ENCODE measurements at places on chromosomes 2 and 18.

GRCh38 chr18:77146249-77147080 lies 13.9 kb upstream of the MBP start:
- no peak for DNase-seq

DNA sequence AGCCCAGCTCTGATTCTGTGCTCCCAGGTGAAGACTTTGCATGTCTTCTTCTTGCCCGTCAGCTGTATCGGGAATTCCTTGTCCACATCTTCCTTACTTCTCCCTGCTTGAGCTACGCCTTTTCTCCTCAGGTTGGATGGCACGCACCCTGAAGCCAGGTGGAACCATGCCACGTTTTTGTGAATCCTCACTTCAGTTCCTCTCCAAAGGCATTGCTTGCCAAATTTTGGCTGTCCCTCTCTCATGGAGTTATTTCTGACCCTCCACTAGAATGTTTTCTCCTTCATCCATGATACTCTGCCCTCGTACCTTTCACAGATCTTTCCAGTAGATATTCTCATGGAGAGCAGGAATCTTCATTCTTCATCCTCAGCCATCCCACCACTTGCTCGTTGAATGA lies 20.2 kb downstream of the ZCCHC2 start:
- DNase-seq, result no peak

- DNase-seq, result no peak
These were observed 335.3 kb downstream of the DLGAP1 start for GRCh38 chr18:4119813-4120212.

DNA sequence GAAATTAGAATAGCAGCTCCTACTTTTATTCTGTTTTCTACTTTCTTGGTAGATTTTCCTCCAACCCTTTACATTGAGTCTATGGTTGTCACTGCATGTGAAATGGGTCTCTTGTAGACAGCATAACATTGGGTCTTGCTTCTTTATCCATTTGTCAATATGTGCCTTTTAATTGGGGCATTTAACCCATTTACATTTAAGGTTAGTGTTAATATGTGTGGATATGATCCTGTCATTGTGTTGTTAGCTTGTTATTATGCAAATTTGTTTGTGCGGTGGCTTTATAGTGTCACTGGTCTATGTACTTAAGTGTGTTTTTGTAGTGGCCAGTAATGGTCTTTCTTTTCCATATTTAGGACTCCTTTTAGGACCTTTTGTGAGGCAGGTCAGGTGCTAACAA lies 276.9 kb upstream of the SPHKAP start:
- DNase-seq, result no peak

DNA sequence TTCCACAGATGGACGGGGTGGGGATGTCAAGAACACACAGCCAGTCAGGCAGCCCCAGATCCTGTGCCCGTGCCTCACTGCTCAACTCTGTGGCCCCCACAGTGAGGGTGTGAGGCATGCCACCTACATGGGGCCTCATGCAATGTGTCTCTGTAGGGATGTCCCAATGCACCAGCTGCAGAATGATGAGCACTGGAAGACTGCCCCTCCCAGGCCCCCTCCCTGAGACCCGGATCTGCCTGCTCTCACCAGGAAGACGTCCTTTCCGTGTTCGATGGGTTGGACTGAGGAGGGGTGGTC lies 124.2 kb downstream of the TWIST2 start:
- DNase-seq, result no peak

DNA sequence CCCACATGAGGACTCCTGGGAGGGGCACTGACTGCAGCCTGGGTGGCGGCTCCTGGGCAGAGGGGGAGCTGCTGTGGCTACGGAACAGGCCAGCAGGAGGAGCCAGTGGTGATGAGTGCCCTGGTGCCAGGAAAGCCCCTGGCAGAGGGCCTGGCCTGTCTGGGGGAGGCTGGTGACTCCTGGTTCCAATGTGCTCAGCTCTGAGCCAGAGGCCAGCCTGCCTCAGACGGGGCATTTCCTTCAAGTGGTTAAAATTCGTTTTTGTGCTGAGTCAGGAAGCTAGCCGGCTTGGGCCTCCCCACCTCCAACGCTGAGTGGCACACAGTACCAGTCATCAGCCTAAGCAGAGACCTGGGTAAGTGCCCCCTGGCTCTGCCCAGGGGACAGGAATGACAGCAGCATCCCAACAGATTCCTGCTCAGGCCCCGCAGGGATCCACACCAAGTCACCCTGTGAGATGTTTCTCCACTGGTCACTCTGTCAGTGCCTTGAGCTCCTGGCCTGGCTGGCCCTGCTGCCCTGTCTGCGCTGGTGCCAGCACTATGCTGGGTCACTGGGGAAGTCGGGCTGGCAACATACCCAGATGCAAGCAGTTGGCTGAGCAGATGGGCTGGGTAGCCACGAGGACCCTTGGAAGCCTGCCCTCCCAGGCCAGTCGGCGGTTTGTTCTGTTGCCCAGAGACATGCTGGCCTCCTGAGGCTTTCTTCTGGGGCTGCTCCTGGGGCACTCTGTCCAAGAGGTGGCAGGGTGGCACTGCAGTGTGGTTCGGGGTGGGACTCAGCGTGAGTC lies 7.1 kb upstream of the KLF11 start:
- DNase-seq, result peak; percentile 30

DNA sequence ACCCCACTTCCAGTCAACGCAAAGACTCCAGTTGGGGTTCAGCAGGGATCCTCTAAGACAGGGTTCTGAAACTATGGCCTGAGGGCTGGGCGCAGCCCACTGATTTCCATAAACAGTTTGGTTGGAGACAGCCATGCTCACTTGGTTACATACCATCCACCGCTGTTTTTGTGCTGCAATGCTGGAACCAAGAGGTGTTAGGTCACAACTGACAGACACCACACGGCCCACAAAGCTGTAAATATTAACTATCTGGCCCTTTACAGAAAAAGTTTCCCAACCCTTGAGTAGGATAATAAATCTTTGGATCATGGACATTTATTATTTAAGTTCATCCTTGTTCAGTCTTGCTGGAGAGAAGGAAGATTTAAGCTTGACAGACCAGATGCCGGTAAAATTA lies 8.4 kb upstream of the CD226 start:
- DNase-seq, result no peak

- DNase-seq, result no peak
These were observed 10.3 kb upstream of the CIB4 start for GRCh38 chr2:26651470-26651771.

DNA sequence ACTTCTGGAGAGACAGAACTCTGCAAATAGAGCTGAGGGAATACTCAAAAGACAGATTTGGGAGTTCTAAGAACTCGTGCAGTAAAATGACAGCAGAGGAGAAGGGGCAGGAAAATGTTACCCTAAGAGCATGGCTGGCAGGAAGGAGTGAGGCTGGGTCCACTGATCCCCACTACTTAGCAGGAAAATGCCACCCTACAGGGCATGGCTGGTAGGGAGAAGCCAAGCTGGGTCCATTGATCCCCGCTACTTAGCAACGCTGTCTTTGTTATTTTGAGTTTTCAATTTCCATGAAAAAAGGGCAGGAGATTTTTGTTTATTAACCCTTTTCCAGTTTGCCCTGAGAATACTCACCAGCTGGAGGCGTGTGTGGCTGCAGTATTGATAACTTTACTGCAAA lies 100.3 kb upstream of the TMEM200C start:
- no peak for DNase-seq

DNA sequence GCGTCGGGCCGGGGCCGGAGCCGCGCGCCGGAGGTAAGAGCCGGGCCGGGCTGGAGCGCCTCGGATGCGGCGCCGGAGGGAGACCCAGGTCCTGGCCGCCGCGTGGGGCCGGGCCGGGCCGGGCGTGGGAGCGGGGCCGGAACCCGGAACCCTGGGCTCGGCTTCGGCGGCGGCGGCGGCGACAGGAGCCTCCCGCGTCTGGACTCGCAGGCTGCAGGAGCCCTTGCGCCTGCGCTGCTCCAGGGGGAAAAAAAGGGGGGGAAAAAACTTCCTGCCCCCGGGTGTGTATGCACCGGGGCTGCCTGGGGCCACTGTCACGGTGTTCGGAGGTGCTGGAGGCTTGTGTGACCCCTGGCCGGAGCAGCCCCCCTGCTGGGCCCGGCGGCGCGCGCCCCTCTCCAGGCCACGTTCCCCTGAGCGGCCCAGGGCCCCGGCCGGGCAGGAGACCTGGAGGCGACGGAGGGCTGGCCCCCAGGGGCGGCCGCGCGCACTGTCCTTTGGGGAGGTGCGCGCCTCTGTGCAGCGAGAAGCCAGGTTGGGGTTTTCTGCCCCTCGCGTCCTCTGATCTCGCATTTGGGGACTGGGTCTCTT lies 864 bp downstream of the KLHL29 start:
- DNase-seq, result no peak

DNA sequence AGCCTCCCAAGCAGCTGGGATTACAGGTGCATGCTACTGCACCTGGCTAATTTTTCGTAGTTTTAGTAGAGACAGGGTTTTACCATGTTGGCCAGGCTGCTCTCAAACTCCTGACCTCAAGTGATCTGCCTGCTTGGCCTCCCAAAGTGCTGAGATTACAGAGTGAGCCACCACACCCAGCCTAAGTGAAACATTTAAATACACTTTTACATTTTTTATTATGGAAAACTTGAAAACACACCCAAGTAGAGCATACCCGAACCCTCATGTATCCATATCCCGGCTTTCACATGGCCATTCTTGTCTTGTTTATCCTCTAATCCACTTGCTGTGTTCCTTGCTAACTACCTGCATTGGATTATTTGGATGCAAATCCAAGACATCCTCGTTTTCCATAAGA lies 13.2 kb upstream of the AGPS start:
- DNase-seq, result no peak

- peak; percentile 54 for DNase-seq
These were observed 80.9 kb downstream of the NABP1 start for GRCh38 chr2:191758518-191759507.

DNA sequence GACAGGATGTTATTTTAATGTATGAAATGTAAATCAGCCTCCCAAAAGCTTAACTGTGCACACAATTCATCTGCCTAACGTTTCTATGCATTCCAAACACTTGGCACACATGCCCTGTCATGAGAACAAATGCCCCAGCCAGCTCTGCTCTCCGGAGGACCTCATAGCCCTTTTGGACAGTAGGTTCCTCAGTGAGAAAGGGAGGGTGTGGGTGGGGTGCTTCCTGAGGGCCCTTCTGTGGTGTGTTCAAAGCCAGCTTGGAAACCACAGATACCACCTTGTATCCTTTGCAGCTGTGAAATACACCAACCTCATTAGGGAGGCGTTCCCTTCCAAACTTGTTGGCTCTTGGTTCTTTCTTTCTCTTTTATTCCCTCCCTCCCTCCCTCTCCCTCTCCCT lies 102.2 kb upstream of the ASB18 start:
- peak; percentile 47 for DNase-seq
